Dermis blood vessel endothelial cell (primary cell): ENCODE measurements at places on chromosomes 2 and 18. TPM values are rescaled to one million over a fixed set of nuclear protein-coding genes. Genes with fewer than 3 reads are reported as not detected.

GRCh38 chr2:6970976-6971480 lies 53.8 kb downstream of the RNF144A start:
- DNase-seq: no peak

- no peak for DNase-seq
Observed at GRCh38 chr18:34023471-34023870, 201.2 kb downstream of the NOL4 start.

- DNase-seq: no peak
Observed at GRCh38 chr2:159133797-159134196, 152.7 kb downstream of the WDSUB1 start.

GRCh38 chr2:234851451-234851850 lies 100.4 kb upstream of the SH3BP4 start:
- DNase-seq: no peak

DNA sequence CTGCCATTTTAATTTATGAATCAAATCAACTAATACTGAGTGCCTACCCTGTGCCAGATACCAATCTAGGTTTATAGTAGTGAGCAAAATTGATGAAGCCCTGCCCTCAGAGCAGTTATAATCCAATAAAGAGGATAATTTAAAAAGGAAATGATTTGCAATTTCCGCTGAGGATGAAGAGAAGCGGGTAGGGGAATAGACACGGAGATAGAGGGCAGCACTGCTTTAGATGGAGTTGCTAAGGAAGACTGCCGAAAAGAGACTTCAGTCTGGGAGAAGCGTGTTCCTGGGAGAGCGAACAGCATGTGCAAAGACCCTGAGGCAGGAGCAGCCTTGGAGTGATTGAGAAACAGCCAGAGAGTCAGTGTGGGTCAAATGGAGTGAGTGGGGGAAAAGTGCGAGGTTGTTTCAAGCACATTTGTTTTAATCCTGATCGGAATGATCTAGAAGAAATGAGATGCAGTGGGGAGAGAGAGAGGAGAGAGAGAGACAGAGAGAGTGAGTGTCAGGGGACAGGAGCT lies 12.4 kb downstream of the LAMA3 start:
- no peak for DNase-seq

The DES gene
- not detected in 2 replicates for total RNA-seq

The SLC4A5 gene
- total RNA-seq: 0.33 TPM in 1 of 2 replicates, not detected in the other

The SPEG gene
- total RNA-seq: 0.09 and 1.7 TPM in 2 replicates

The TLX2 gene
- total RNA-seq: 0.17 TPM in 1 of 2 replicates, not detected in the other
